ENCODE measurements at places on chromosomes 1 and 21. TPM values are rescaled to one million over a fixed set of nuclear protein-coding genes. Genes with fewer than 3 reads are reported as not detected.

ADAMTS5 gene
- total RNA-seq = 0.48 TPM

SERPINC1 gene
- 2,515 TPM for total RNA-seq

LDLRAD1 gene
- total RNA-seq = 0.63 TPM

CYP4B1 gene
- total RNA-seq = 0.33 TPM
